Lower lobe of right lung (tissue), 2 donors: ENCODE measurements at places on chromosomes 2 and 18. TPM values are rescaled to one million over a fixed set of nuclear protein-coding genes. Genes with fewer than 3 reads are reported as not detected.

SALL3 gene
- total RNA-seq = not detected

BOLL gene
- total RNA-seq = not detected

MPP4 gene
- total RNA-seq = 0.30 TPM

ITGA6 gene
- 70.4 TPM for total RNA-seq

DNA sequence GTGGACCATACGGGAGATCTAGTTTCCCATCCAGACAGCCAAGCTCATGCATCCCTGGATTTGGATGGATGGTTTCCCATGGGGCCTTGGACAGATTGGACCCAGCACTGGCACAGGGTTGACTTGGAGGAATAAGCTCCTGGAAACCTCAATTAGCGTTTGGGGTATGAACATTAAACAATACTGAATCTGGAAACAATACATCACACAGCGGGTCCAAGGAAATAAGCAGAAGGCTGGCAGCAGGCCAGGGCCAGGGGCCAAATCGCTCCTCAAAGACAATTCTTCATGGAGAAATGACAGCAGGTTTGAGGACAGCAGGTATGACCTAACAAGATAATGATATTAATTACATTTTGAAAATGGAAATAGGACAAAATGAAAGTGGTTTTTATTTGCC is 540.6 kb downstream of the RIT2 start:
- H3K36me3 ChIP-seq = no peaks in the 10 kb centered on the region
- no peaks in the 10 kb centered on the region for H3K4me1 ChIP-seq
- H3K27me3 ChIP-seq = no peaks in the 10 kb centered on the region
- no peak for DNase-seq
- no peak overlapping the region for H3K27ac ChIP-seq

DNA sequence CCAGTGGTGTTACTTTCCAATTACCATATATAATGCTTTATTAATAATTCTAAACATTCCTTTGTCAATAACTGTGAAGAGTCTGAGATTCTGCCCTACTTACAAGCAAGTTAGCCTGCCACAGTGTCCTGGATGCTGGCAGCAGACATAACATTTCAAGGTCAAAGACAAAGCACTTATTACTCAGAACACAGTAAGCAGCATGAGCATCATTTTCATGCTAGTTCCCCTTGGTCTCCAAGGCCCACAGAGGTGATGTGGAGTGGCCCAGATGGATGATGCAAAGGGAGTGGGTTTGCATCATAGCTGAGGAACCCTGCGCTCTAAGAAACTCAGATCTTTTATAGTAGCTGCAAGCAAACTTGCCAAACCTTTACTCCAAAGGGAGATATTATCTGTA is 349.7 kb downstream of the ZEB2 start:
- no peak overlapping the region for H3K27ac ChIP-seq
- no peaks in the 10 kb centered on the region for H3K36me3 ChIP-seq
- H3K27me3 ChIP-seq = no peaks in the 10 kb centered on the region
- no peaks in the 10 kb centered on the region for H3K4me1 ChIP-seq

DNA sequence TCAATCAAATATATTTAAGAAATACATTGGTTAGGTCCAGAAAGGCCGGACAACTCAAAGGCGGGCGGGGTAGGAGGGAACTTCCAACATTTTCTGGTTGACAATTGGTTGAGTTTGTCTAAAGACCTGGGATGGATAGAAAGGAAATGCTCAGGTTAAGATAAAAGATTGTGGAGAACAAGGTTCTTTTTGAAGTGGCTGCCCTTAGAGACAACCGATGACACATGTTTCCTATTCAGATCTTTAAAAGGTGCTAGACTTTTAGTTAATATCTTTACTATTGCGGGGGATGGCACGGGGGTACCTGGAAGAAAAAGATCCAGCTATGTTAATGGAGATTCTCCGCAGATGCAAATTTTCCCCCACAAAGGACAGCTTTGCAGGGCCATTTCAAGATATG is 10.0 kb upstream of the AP1S3 start:
- DNase-seq = no peak
- no peak overlapping the region for H3K27ac ChIP-seq
- H3K27me3 ChIP-seq = no peaks in the 10 kb centered on the region
- no peaks in the 10 kb centered on the region for H3K4me1 ChIP-seq

DNA sequence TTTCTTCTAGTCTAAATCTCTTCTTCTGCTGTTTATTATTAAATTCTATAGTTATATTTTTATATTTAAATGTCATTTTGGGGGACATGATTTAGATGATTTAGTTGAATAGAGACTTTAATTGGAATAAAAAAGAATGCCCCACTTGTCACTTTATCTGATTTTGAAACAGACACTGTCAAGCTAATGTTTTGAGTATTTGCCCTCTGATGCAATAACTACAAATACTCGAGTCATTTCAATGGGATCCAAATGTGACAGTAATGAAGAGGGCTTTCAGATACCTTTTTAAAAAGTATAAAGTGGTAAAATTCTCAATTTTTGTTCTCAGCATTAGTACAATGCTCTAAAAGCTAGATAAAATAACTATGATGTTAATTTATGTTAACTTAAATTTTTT is 257.3 kb upstream of the SESTD1 start:
- no peaks in the 10 kb centered on the region for H3K27me3 ChIP-seq
- H3K36me3 ChIP-seq = no peaks in the 10 kb centered on the region
- H3K4me1 ChIP-seq = no peaks in the 10 kb centered on the region

GRCh38 chr2:204452464-204453023 is 92.7 kb upstream of the PARD3B start:
- no peak overlapping the region for H3K4me3 ChIP-seq
- no peaks in the 10 kb centered on the region for H3K27me3 ChIP-seq
- no peaks in the 10 kb centered on the region for H3K36me3 ChIP-seq
- peak overlapping the region; percentile 78 for H3K27ac ChIP-seq
- H3K4me1 ChIP-seq = peaks cover 23% of the 10 kb centered on the region
- DNase-seq = no peak

DNA sequence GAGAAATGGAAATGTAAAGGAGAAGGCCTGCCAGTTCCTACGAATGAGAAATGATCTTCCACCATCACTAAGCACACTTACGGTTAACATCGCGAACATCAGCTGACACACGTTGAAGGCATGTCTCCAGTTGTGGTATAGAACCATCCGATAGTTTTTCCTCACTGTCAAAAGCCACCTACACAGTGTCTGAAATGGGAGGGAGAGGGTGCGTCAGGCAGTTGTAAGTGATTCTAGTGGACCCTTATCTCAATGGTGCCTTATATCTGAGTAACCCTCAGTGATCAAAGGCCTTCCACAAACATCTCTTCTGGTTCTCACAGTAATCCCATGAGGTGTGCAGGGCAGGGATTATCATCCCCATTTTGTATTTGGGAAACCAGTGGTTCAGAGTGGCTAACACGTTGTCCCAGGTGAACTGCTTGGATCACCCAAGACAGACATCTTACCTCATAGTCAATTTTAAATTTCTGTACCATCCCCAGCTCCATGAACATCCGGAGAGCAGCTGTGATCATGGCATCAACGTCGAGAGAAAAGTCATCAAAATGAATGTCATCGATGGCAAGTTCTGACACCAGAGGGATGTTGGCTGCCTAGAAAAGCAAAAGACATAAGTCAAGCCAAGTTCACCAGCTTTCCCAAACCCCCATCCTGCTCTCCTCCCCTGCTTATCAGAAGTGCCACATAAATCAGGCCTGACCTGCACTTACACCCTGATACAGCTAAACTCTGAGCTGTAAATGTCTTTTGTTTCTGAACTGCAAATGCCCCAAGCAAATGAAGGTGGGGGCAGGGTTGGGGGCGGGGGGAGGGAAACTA is 335.2 kb downstream of the AGPS start:
- H3K4me3 ChIP-seq = no peak overlapping the region
- no peak overlapping the region for H3K27ac ChIP-seq
- no peaks in the 10 kb centered on the region for H3K27me3 ChIP-seq
- DNase-seq = no peak

GRCh38 chr18:6382963-6383362 is 31.7 kb downstream of the L3MBTL4 start:
- no peaks in the 10 kb centered on the region for H3K27me3 ChIP-seq
- no peak overlapping the region for H3K27ac ChIP-seq
- DNase-seq = peak; percentile 68
- H3K4me1 ChIP-seq = no peaks in the 10 kb centered on the region

GRCh38 chr2:99926986-99927385 is 215.4 kb downstream of the AFF3 start:
- no peak for DNase-seq
- H3K27ac ChIP-seq = no peak overlapping the region
- H3K36me3 ChIP-seq = no peaks in the 10 kb centered on the region
- H3K4me1 ChIP-seq = no peaks in the 10 kb centered on the region

DNA sequence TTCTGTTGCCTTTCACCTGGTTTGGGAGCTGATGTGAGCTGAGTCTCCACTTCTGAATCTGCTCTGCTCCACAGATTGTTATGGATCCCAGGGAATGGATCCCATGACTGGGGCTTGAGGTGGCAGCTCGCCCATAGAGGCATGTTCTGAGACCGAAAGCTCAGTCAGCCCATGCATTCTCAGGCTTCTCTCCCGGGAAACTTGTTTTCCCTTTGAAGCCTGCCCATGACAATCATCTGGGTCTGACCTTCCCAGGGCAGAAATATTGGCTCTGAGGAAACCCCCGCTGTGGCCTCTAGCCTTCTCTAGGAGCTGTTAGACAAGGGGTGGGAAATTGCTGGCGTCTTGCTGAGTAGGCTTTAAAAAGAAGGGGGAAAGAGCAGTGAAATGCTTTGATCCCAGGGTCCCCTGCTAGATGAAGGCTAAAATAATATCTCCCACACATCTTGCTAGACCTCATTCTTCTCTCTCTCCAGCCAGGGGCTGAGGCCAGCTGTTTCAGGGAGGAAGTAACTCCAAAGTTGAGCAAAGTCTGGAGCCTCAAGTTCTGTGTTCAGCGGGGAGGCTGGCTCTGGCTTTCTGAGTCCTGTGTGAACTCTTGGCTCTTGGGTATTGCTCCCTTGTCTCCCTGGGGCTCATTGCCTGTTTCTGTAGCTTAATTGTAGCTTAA is 2.0 kb downstream of the VAMP8 start:
- no peaks in the 10 kb centered on the region for H3K27me3 ChIP-seq
- peaks cover 24% of the 10 kb centered on the region for H3K36me3 ChIP-seq

DNA sequence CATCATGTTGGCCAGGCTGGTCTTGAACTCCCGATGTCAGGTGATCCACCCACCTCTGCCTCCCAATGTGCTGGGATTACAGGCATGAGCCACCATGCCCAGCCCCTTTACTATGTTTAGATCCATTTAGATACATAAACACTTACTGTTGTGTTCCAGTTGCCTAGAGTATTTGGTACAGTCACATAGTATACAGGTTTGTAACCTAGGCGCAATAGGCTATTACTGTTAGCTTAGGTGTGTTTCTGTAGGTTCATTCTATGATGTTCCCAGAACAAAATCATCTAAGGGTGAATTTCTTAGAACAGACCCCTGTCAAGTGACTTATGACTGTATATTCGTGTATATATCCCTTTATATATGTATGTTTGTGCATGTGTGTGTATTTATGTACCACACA is 61.8 kb downstream of the MYCN start:
- no peak overlapping the region for H3K27ac ChIP-seq
- H3K27me3 ChIP-seq = peaks cover 4% of the 10 kb centered on the region
- no peaks in the 10 kb centered on the region for H3K36me3 ChIP-seq
- peaks cover 4% of the 10 kb centered on the region for H3K4me1 ChIP-seq
- H3K4me3 ChIP-seq = no peak overlapping the region

- DNase-seq = no peak
- peaks cover 10% of the 10 kb centered on the region for H3K4me1 ChIP-seq
- H3K27me3 ChIP-seq = no peaks in the 10 kb centered on the region
- H3K4me3 ChIP-seq = peak overlapping the region; percentile 64
- peak overlapping the region; percentile 21 for H3K27ac ChIP-seq
Observed at GRCh38 chr2:106270471-106270891, 76.4 kb upstream of the UXS1 start.

DNA sequence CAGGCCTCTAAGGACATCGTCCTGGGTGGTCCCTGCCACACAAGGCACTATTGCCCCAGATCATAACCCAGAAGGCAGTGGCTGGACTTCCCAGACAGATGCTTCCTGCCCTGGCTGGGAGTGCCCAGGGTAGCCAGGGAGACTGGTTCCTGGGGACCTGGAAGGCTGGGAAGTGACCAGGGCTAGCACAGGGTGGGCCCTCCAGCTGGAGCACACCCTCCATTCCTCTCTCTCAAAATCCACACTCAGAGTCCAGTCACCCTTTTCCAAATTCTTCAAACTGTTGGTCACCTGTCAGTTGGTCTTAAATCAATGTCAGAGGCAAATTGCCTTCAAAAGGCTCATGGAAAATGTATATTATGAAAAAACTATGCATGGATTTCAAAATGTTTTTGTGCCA is 11.6 kb upstream of the TUBB6 start:
- H3K4me3 ChIP-seq = no peak overlapping the region
- no peak for DNase-seq
- no peaks in the 10 kb centered on the region for H3K4me1 ChIP-seq
- no peak overlapping the region for H3K27ac ChIP-seq
- no peaks in the 10 kb centered on the region for H3K27me3 ChIP-seq
- H3K36me3 ChIP-seq = no peaks in the 10 kb centered on the region

- H3K27ac ChIP-seq = no peak overlapping the region
- DNase-seq = no peak
- no peak overlapping the region for H3K4me3 ChIP-seq
- no peaks in the 10 kb centered on the region for H3K27me3 ChIP-seq
Observed at GRCh38 chr2:102765061-102765460, 3.2 kb downstream of the TMEM182 start.

GRCh38 chr2:48105848-48106247 is 199.6 kb upstream of the FBXO11 start:
- no peaks in the 10 kb centered on the region for H3K27me3 ChIP-seq
- H3K27ac ChIP-seq = no peak overlapping the region

DNA sequence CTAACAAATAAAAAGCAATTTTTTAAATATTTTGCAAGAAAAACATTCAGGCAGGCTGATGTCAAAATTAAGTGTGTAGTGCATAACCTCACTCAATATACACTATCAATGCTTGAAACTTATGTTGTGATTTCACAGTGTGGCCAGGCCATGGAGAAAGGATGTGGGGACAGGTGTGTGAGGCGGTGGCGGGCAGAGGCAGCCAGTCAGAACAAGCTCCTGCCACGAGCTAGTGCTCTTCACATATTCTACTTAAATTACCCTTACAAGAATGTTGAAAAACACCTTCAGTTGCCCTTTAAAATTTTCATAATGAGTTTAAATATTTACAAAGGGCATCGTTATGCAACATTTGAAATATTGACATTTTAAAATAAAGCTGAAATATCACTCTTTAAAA is 43.2 kb downstream of the CYB5A start:
- H3K4me1 ChIP-seq = peaks cover 46% of the 10 kb centered on the region
- no peak overlapping the region for H3K4me3 ChIP-seq
- no peaks in the 10 kb centered on the region for H3K27me3 ChIP-seq
- peaks cover 21% of the 10 kb centered on the region for H3K36me3 ChIP-seq
- DNase-seq = no peak

- peak overlapping the region; percentile 95 for H3K27ac ChIP-seq
- H3K4me3 ChIP-seq = peak overlapping the region; percentile 92
- peaks cover 50% of the 10 kb centered on the region for H3K4me1 ChIP-seq
- H3K36me3 ChIP-seq = peaks cover 12% of the 10 kb centered on the region
- DNase-seq = peak; percentile 88
Observed at GRCh38 chr2:218217360-218218267, 625 bp downstream of the ARPC2 start.

DNA sequence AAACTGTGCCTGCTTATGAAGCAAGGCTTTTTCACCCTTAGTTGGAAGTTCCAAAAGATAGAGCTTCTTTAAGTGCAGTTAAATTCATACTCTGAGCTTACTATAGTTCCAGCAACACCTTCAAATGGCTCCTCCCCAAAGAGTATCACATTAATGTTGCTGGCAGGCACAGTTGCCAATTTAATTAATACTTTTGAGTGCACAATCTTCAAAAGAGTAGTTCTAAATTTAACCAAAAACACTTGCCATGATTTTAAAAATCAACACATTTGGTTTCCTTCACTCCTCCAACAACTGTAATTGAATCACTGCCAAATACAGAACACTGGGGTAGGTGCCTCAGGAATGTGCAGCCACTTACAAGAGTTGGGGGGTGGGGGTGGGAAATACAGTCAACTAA is 150.6 kb upstream of the UBE2E3 start:
- no peak overlapping the region for H3K4me3 ChIP-seq
- DNase-seq = no peak
- no peak overlapping the region for H3K27ac ChIP-seq
- no peaks in the 10 kb centered on the region for H3K4me1 ChIP-seq
